ENCODE measurements at places on chromosomes 11 and 22.

DNA sequence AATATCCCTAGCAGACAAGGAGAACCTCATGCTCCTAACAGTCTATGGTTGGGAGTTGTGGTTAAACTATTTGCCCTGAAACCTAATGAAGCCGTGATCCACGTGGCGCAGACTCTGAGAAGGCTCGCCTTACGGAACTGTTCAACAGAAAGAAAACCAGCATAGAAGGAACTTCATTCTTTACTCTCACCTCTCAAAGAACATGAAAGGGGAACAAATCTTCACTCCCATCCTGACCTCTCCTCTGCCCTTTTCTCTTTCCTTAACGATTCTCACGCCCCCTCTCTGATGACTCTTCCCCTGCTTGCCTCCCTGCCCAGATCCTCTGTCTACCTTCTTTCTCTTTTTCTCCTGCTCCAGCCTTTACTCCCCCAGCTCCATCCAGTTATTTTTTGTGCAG lies 54.2 kb downstream of the IRAG1 start:
- no peak for DNase-seq

DNA sequence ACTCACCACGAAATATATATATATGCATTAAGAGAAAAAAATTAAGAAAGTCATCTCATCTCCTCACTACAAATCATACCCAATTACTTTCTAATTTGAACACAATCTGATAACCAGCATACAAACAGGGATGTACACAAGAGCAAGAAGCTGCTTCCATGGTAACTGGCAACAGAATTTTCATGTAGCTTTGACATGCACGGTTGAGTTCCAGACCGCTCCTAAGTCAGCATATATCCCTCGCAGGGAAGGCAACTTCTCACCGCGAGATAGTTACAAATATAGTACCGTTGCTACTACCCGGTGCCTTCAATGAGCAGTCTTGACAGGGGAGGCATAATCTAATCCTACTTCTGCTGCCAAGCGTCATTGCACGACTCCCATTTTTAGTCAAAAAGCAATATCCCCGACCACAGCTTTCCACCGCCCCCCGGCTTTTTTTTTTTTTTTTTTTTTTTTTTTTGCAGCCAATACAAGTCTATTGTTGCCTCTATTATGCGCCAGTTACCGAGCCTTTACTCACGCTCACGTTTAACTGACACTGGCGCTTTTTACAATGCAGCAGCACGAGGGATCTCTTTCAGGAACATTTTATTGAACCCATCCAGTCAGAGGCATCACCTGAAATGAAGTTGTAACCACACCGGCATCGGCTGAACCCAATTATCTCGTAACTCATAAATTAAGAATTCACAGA lies 2.2 kb downstream of the CADM1 start:
- no peak for DNase-seq

DNA sequence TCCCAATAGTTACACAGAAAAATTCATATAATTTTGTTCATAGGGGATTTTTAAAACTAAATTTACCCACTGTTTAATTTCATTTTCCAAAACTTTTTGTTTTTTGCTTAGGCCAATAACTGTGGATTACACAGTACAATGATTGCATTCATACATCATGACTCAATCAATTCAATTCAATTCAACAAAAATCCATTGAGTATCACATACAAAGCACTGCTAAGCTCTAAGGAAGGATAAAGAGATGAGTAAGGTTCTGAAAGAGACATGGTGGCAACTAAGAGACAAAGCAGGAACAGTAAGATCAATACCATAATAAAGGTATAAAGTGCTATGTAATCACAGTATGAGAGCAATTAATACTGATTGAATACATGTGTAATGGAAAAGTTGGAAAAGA lies 9.4 kb upstream of the LAYN start:
- DNase-seq = no peak

- DNase-seq = no peak
Measured at GRCh38 chr22:44729391-44730021, 22.9 kb upstream of the ARHGAP8 start.

DNA sequence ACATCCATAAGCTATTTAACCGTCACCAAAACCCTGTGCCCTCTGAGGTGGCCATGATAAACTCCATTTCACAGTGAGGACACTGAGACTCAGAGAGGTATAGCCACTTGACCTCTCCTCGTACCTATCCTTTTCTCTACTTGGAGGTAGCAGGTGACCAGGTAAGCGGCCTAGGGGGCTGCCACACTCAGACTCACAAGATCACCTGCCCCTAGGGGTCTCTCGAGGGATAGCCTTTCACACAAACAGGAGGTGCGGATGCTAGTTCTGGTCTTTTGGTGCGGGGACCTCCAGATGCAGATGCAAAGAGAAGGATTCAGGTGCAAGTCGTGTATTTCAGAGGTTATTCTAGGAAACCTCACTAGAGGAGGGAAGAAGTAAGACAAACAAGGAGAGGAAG lies 14.6 kb downstream of the MS4A18 start:
- DNase-seq = no peak

DNA sequence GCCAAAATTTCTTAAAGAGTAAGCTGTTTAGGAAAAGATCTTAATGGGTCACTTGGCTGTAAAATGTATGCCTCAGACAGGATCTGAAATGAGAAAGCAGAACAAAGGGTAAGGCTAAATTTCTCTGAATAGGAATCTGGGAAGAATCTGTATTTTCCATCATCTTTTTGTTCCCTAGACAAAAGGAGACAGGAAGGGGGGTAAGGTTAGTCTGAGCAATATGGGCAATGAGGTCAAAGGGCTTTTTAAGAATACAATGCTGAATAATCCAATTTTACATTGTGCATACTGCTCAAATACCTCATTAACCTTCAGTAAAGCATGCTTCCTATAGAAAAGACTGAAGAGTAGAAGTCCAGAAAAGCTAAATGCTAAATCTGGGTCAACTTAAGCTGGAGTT lies 34.6 kb downstream of the CLDN25 start:
- DNase-seq = no peak

- no peak for DNase-seq
Measured at GRCh38 chr22:28146401-28147314, 227.6 kb upstream of the PITPNB start.

GRCh38 chr22:20636075-20636812 lies 128.8 kb downstream of the MED15 start:
- no peak for DNase-seq

- DNase-seq = no peak
Measured at GRCh38 chr11:78855116-78855515, 280.5 kb upstream of the NARS2 start.

GRCh38 chr11:67532889-67533288 lies 9.6 kb upstream of the CABP2 start:
- DNase-seq = no peak

DNA sequence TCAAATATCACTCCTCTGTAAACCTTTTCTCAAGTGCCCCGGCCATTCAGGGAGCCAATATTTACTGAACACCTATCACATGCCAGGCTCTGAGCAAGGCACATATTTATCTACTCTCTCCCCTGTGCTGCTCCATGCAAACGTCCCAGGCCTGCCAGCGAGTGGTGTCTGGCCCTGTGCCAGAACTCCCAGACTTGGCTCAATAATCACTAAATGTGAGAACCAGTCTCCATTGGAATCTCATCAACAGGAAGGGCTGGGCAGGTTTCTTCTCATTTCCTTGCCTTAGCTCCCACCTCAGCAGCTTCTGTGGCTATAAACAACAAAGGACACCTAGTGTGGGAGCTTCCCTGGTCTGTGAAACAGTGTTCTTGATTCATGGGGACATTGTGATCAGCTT lies 21.7 kb downstream of the RASSF10 start:
- no peak for DNase-seq

GRCh38 chr11:35951680-35952079 lies 7.8 kb downstream of the LDLRAD3 start:
- DNase-seq = no peak

DNA sequence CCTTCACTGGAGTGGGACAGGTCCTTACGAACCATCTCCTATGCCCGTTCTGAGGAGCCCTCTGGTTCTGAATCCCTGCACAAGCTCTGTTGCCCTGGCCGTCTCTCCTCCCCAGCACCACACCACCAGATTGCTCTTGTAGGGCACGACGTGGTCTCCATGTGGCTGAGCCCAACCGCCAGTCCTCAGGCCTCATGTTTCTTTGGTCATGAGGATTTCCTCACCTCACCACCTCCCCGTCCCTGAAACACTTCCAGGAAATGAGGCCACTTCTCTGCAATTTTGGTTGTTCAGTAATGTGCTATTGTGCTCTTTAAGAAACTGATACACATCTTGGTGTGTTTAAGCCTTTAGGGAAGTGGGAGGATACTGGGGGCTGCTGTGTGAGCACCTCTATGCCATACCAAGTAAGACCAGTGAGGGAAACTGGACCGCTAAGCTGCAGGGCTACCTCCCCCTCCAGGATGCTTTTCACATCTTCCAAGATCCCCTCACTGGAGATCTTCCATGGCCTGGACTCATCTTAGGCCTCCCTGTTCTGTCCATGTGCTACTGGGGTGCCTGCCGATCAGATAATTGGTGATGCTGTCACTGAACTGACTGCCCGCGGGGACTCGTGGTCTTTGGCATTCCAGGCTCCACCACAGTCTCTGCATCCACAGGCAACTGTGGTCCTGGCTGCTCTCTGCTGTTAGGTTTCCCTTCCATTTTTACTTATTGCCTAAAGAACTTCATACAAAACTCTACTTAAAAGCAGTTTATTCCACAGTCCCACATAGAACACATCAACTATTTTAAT lies 21.9 kb downstream of the DRICH1 start:
- DNase-seq = no peak

GRCh38 chr11:1027483-1028290 lies 8.8 kb downstream of the MUC6 start:
- DNase-seq = no peak

- DNase-seq = no peak
Measured at GRCh38 chr11:69874984-69875624, 55.9 kb upstream of the FGF3 start.

DNA sequence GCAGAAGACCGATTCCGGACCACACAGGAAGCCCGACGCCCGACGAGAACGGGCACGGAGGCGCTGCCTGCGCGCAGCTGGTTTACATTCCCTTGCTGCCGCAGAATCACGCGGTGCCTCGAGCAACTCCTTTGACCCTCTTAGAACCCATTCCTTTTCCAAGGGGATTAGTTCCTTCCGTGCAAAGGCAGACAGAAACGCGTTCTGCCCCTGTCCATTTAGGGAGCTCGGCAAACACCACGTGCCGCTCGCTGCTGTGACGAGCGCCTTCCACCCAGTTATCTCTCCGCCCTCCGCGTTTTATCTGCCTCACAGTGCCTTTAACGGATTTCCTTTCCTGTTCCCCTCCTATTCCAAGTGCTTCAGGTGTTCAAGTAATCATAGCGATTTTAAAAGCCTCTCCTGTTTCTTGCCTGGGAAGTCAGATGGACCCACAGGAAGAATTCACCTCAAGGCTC lies 24.1 kb upstream of the MICAL3 start:
- no peak for DNase-seq

All from stimulated activated CD8-positive, alpha-beta memory T cell treated with anti-CD3 and anti-CD28 coated beads, Interleukin-7, amount 100 ng/mL, for 4 hours (primary cell).